ENCODE measurements at places on chromosomes 11 and 22.
A peak's percentile ranks its signal among the peaks of the same experiment; 100 is the strongest.

DNA sequence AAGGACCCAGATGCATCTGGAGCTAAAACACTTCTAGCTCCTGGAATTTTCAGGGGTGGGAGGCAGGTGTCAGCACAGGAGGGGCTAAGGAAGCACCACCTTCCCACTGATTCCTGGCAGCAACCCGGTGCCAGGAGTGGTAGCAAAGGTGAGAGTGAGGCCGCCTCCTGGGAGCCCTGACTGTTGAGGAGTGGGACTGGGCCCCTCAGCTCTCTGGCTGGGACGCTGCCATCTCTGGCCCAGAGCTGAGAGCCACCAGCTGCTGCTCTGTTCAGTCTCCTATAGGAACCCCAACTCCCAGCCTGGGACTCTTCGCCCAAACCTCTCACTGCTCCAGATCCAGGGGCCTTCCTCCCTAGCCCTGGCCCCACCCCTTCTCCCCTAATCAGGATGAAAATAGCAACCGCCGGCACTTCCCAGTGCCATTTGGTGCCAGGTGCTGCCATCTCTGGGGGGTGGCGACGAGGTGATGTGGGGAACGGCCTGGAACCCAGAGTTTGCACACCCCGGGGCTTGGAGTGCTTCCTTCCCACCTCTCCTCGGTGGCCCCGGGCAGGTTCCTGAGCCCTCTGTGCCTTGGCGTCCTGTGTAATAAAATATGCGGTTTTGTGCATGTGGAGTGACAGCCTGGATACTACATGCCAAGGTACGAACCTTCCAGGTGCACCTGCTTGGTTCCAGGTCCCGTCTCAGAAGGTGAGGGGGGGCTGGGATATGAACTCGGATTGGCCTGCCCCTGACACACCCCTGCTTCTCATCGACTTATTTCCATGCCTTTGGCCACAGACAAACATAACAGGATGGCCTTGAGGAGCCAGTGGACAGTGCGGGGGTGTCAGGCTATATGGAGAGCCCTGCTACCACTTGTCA is 35.7 kb upstream of the CELSR1 start:
- no peak for DNase-seq

DNA sequence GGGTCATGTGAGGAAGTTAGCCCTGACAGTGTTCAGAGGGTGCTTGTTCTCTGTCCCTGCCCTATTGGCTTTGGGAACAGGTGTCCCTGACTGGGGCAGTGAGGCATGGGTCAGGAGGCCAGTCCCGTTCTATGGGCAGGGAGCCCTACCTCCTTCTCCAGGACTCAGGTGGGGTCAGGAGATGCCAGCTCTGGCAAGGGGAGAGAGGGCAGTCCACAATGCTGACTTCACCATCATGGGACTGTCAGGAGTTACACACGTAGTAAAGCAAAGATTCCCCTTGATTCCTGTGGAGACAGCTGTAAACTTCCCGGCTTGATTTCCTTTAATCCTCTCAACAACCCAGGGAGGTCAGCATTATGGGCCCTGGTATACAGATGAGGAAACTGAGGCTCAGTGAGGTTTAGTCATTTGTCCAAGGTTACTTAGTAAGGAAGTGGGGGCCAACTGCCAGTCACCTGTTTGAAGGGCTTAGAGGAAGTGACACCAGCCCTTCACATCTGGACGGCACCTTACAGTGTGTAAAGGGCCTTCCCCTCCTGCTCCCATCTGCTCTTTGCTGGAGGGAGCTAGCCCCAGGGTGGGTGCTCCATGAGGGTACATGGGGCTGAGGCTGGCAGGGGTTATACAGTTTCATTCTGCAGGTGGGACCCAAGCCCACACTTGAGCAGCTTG is 11.9 kb downstream of the MICALL1 start:
- DNase-seq: no peak

- no peak for DNase-seq
Observed at GRCh38 chr11:115674176-115674936, 170.1 kb upstream of the CADM1 start.

DNA sequence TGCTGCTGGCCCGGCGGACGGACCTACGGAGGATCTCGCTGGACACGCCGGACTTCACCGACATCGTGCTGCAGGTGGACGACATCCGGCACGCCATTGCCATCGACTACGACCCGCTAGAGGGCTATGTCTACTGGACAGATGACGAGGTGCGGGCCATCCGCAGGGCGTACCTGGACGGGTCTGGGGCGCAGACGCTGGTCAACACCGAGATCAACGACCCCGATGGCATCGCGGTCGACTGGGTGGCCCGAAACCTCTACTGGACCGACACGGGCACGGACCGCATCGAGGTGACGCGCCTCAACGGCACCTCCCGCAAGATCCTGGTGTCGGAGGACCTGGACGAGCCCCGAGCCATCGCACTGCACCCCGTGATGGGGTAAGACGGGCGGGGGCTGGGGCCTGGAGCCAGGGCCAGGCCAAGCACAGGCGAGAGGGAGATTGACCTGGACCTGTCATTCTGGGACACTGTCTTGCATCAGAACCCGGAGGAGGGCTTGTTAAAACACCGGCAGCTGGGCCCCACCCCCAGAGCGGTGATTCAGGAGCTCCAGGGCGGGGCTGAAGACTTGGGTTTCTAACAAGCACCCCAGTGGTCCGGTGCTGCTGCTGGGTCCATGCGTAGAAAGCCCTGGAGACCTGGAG is 74.1 kb downstream of the LRP5 start:
- no peak for DNase-seq

GRCh38 chr11:122850076-122850631 is 11.9 kb downstream of the CRTAM start:
- no peak for DNase-seq

DNA sequence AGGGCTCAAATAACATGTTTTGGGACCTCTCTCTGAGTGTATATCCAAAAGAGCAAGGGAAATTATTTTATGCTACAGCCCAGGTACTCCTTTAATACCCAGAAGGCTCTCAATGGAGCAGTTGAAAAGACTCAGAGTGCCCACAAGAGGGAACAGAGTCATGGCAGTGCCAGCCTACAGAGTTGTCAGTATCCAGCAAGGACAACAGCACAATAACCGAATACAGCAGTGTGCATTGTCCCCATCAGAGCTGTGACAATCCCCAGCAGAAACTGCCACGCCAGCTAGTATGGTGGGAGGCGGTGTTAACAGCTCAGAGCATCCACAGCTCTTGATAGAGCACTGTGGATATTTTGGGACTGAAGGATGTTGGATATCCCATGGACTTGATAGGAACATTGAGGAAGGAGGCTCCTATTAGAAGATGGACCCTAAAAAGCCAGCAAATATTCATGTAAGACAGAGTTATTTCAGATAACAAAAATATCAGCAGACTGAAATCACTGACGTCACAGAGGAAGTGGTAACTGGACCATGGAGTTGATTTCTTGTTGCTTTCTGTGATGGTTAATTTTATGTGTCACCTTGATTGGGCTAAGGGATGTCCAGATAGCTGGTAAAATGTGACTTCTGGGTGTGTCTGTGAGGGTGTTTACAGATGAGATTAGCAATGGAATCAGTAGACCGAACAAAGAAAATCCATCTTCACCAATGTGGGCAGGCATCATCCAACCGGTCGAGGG is 17.7 kb upstream of the PAFAH1B2 start:
- DNase-seq: no peak

DNA sequence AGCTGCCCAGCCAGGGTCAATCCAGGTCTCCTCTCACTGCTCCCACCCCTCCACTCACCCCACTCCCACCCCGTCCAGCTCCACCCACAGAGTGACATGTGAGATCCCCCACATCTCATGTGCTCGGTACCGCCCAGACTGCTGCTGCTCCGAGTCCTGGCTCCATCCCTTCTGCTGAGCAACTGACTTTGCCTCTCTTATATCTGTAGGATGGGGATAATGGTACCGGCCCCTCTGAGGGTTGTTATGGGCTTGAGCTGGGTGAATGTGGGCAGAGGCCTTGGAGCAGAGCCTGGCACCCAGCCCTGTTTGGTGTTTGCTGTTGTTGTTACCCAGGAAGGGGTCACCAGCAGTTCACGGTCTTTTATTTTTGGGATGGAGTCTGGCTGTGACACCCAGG is 77.0 kb downstream of the ST3GAL4 start:
- DNase-seq: no peak

DNA sequence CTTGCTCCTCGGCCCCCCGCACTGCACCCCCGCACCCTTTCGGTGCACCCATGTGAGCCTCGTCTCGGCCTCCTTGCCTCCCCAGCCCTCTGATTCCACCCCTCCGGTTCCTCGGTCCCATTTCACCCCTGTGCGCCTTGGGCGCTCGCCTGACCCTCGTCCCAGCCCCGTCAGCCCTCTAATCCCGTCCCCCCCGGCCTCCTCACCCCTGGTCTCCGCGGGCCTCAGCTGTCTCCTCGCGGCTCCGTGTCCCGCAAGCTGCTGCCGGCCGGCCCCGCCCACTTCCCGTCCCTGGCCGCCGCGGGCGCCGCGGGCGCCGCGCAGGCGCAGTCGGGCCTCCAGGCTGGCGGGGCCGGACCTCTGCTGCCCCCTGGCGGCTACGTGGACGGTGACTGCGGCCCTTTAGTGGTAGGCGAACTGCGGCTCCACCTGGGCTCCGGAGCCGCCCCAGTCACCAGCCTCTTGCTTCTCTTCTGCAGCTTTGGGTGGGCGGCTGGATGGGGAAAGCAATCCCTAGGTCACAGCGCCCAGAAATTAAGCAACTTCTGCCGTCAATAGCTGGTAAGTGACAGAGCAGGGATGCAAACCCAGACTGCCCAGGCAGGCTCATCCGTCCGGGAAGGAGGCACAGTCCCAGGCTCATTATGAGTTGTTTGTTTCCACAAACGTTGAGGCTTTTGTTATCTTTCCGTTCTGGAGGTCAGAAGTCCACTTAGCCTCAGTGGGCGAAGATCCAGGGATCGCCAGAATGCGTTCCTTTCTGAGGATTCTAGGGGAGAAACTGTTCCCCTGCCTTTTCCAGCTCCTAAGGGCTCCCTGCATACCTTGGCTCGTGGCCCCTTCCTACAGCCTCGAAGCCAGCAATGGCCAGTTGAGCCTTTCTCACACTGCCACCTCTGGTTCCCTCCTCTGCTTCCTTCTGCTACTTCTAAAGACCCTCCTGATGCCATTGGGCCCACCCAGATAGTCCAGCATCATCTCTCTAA is at the start of gene PPM1F:
Gene PPM1F, minus strand, starts transcription at position 263 of the 986 bp plus-strand sequence. CDS start 6,800 bp downstream, outside the sequence.
- DNase-seq: peak; percentile 91

DNA sequence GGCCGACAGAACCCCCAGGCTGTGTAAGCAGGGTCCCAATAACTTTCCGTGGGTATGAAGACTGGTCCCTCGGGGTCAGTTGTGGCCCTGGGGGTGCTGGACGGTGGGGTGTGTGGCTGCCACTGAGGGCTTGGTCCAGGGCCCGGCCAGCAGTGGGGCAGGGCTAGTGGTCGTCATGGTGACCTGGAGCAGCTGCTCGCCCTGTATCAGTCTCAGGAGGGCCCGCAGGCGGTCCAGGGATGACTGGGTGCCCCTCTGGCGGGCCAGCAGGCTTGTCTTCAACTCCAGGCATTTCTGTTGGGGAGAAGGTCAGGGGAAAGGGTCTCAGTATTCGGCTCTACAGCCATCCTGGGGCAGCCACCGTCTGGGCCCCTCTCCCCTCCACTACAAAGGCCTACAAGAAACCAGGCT is 126.8 kb downstream of the PHF21B start:
- no peak for DNase-seq

- DNase-seq: no peak
Observed at GRCh38 chr22:41919357-41920224, 4.7 kb upstream of the SHISA8 start.

DNA sequence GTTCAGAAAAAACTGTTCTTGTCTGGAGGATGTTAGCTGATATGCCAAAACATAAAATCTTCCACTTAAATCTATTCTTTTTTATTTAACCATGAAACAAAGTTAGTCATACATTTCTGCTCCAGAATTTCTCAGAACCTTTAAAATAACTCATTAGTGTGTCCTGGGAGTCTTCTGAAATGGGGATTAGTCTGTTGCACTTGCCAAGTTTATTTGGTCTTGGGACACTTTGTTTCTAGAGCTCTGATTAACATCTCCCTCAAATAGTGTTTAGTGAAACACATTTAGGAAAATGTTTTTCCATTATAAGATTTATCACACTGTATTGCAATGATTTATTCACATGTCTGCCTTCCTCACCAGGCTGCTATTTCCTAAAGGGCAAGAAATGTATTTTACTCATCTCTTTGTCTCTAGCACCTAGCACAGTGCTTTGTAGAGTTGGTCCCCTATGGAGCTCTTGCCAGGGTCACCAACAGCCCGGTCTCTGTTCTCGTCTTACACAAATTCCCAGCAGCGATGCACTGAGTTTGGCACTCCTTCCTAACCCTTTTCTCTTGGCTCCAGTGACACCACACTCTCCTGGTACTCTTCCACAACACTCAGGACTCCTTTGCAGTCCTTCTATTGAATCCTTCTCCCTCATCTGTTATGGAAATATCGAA is 189.2 kb downstream of the CSNK2A3 start:
- no peak for DNase-seq

GRCh38 chr22:50141891-50142363 is 28.6 kb upstream of the PANX2 start:
- DNase-seq: no peak

DNA sequence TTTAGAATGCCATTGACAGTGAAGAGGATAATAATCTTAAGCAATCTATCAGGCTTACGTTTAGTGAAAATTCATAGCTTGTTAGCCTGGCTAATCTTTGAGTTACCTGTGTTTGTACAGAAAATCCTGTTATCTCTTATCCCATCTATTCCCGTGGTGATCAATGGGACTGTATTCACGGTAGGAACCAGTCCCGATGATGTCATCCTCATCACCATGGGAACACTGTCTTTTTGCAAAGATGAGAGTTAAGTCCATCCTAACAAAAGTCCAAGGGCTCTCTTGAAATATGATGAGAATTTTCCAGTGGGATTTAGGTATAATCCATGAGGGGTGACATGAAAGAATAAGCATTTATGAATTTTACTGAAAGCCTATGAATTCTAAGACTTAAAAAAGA is 762.2 kb downstream of the ETS1 start:
- no peak for DNase-seq

GRCh38 chr11:113022262-113022661 is 61.0 kb downstream of the NCAM1 start:
- no peak for DNase-seq

GRCh38 chr22:36839356-36840073 is 21.3 kb upstream of the NCF4 start:
- DNase-seq: no peak

GRCh38 chr22:46596819-46597218 is 23.4 kb upstream of the GRAMD4 start:
- DNase-seq: no peak

GRCh38 chr11:2825261-2825888 is 60.2 kb downstream of the CDKN1C start:
- no peak for DNase-seq

- DNase-seq: no peak
Observed at GRCh38 chr11:12727563-12728211, 53.5 kb downstream of the TEAD1 start.

- no peak for DNase-seq
Observed at GRCh38 chr22:47249370-47249928, 487.0 kb downstream of the TBC1D22A start.

DNA sequence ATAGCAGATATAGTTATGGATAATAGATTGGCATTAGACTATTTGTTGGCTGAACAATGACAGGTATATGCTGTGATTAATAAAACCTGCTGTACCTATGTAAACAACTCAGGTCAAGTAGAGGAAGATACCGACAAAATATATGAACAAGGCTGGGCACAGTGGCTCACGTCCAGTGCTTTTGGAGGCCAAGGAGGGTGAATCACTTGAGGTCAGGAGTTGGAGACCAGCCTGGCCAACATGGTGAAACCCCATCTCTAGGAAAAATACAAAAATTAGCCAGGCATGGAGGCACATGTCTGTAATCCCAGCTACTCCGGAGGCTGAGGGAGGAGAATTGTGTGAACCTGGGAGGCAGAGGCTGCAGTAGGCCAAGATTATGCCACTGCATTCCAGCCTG is 14.0 kb upstream of the CHKA start:
- DNase-seq: no peak
